Fibroblast of mammary gland (primary cell): ENCODE measurements at places on chromosomes 6 and 20.
A peak's percentile ranks its signal among the peaks of the same experiment; 100 is the strongest.

DNA sequence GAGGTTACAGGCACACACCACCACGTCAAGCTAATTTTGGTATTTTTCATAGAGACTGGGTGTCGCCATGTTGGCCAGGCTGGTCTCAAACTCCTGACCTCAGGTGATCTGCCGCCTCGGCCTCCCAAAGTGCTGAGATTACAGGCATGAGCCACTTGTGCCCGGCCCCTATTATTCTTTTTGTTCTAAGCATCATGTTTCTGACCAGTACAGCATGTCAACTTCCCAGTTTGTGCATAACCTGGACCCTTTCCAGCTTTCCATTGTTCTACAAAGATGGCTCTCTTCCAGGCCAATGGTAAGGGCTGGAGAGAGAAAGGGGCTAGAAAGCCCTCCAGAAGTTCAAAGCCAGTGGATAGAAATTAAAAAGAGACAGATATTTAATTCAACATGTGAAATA, 91.3 kb upstream of the TNFAIP3 start:
- no peak for DNase-seq

DNA sequence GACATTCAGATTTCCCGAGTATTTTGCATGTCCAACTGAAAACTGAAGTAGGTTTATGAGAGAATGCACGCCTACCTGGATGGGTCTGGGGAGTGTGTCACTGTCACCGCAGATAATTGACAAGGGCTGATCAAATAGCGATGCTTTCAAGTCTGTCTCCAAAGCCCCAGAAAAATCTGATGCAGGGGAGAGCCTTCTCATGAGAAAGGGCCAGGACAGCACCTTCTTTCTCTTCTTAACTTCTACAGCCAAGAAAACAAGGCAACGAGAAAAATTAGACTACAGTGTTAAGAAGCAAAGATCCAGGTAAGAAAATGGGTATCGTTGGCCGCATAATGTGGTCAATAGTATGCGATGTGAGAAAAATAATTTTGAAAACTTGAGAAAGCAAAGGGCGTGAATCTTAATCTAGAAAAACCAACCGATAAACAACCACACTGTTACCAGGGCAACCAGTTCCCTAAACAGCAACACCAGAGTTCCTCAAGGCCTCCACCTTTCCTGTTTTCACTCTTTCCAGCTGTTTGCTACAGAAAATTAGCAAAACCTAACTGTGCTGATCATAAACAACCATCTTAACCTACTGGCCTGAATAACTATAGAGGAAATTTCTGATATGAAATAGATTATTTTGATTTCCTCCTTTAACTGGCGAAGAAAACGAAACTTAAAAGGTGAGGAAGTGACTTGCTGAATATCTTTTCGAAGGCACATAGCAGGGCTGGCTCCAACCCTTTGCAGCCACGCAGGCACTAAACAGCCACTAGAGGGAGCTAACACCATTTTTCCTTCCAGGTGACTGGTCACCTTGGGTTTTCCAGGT, 2.6 kb downstream of the TAGAP start:
- peak; percentile 57 for DNase-seq

GRCh38 chr20:58192567-58192966, 35.9 kb downstream of the ANKRD60 start:
- DNase-seq = no peak

DNA sequence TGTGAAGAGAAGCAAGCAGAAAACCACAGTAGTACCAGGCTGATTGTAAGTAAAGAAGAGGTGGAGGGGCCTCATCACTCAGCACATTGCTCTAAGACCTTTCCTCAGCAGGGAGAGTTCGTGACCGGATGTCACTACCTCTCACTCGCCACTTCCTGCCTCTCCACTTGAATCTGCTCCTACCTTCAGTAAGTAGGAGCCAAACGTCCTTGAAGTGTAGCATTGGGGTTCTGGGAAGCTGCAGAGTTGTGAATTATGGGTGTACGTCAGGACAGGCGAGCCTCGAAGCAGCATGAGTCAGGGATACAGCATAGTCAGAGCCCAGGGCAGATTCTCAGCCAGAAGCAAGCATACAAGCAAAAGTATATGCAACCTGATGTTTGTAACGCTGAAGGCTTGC, 224.9 kb downstream of the PHACTR1 start:
- peak; percentile 63 for DNase-seq

- DNase-seq = no peak
These were observed 45.4 kb upstream of the SLC16A10 start for GRCh38 chr6:111041917-111042316.

DNA sequence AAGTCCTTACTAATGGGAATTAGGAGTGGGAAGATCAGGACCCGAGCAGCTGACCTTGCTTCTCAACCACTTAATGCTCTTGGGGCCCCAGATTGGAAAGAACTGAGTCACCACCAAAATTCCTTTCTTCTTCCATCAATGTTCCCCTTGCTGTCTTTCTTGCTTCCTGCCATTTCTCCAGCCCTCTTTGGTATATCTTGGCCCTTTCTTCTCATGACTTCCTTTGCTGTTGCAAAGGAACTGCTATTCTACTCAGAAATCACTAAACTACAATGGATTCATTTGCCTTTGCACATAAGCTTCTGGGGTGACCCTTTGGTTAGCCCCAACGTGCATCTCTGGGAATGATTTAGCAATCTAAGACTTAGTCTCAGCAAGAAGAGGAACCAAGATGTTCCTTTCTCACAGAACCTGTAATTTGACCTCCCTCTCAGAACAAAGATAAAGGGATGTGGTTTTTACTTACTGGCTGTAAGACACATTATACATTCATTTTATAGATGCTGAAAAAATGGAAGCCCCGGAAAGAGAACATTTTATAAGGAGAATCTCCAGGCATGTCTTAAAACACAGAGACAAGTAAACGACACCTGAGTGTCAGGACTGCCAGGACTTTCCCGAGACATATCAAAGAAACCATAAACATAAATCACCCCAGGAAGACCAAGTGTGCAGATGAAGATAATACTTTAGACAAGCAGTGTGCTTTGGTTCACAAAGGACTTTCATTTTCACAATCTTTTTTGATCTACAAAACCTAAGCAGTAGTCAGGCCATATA, 99.0 kb upstream of the TNFAIP3 start:
- peak; percentile 88 for DNase-seq

- no peak for DNase-seq
These were observed 9.1 kb upstream of the ZNFX1 start for GRCh38 chr20:49286689-49287551.

GRCh38 chr6:44514576-44515193, 127.2 kb downstream of the CDC5L start:
- DNase-seq = no peak
